GM12878 (cell line): ENCODE measurements at places on chromosomes 6 and 20. TPM values are rescaled to one million over a fixed set of nuclear protein-coding genes. Genes with fewer than 3 reads are reported as not detected.

The WFDC10B gene
- total RNA-seq = not detected in 2 replicates

The GPR63 gene
- total RNA-seq = 3.6 and 3.8 TPM in 2 replicates

The LCA5 gene
- 0.26 and 0.27 TPM in 2 replicates for total RNA-seq

The RIPOR2 gene
- total RNA-seq = 37.9 and 41.1 TPM in 2 replicates

The ZNFX1 gene
- total RNA-seq = 29.8 and 30.6 TPM in 2 replicates

The WFDC13 gene
- total RNA-seq = not detected in 2 replicates

The MYL9 gene
- 1.6 and 1.7 TPM in 2 replicates for total RNA-seq

The NRN1 gene
- 0.13 and 0.37 TPM in 2 replicates for total RNA-seq

The SRMS gene
- not detected in 2 replicates for total RNA-seq

The CDSN gene
- total RNA-seq = not detected in 2 replicates

The UBE2C gene
- total RNA-seq = 133 and 141 TPM in 2 replicates

The FKBP5 gene
- total RNA-seq = 81.2 and 82.8 TPM in 2 replicates

The BMP7 gene
- 0.05 and 0.51 TPM in 2 replicates for total RNA-seq

The AURKA gene
- 59.4 and 61.2 TPM in 2 replicates for total RNA-seq

The OXT gene
- not detected in 2 replicates for total RNA-seq

The TRIM15 gene
- 0.08 TPM in 1 of 2 replicates, not detected in the other for total RNA-seq

The BPI gene
- not detected in 2 replicates for total RNA-seq

The DST gene
- 139 and 142 TPM in 2 replicates for total RNA-seq

The TRIM39 gene
- total RNA-seq = 9.7 and 11.9 TPM in 2 replicates

The TCF15 gene
- total RNA-seq = not detected in 2 replicates

The KCNK16 gene
- total RNA-seq = not detected in 2 replicates

The RBM24 gene
- total RNA-seq = not detected in 2 replicates

The DYNLT2 gene
- total RNA-seq = 2.9 and 3.8 TPM in 2 replicates

The KIF6 gene
- 0.28 and 0.35 TPM in 2 replicates for total RNA-seq

The RAD21L1 gene
- total RNA-seq = not detected in 2 replicates

The ESR1 gene
- total RNA-seq = 0.13 TPM in 1 of 2 replicates, not detected in the other

The SLC12A5 gene
- total RNA-seq = 2.7 and 3.1 TPM in 2 replicates
